8988T (cell line): ENCODE measurements at places on chromosomes 4 and X.
A peak's percentile ranks its signal among the peaks of the same experiment; 100 is the strongest.

- no peak for DNase-seq
These were observed 13.3 kb downstream of the CXCL2 start for GRCh38 chr4:74085669-74086068.

DNA sequence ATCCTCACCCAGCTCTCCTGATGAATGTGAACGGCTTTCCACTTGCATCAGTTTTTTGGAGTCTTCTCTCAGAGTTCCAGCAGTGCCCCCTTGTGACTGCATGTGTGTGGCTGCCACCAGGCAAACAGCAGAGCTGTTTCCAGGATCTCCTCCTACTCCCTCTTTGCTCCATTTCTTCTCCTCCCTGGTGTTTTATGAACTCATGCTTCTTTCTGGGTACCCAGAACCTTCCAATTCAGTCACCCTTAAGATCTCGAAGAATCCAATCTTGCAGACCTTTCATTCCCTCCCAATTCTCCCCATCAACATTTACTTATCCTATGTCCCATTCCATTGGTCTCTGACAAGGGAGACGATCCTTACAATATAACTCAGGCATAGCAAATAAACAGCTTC is 6.8 kb upstream of the TCEANC start:
- no peak for DNase-seq

GRCh38 chr4:139886798-139887197 is 221.2 kb downstream of the MGST2 start:
- DNase-seq: no peak

GRCh38 chr4:13171292-13172057 is 312.7 kb downstream of the RAB28 start:
- DNase-seq: no peak

DNA sequence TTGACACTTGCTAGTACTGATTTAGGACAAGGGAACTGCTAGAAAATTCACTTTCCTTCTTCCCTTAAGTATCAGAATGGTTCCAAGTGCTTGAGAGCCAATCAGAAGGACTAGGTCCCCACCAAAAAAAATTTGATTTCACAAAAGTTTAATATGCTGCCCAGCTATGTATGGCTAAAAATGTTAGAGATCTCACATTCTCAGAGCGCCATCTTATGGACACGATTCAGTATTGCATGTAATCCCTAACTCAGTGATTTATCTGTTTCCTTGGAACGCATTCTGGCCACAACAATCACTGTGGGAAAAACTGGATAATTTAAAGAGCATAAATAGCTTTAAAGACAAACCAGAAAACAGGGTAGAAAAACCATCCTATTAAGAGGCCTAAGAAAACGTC is 255.1 kb upstream of the GPC4 start:
- peak; percentile 29 for DNase-seq

DNA sequence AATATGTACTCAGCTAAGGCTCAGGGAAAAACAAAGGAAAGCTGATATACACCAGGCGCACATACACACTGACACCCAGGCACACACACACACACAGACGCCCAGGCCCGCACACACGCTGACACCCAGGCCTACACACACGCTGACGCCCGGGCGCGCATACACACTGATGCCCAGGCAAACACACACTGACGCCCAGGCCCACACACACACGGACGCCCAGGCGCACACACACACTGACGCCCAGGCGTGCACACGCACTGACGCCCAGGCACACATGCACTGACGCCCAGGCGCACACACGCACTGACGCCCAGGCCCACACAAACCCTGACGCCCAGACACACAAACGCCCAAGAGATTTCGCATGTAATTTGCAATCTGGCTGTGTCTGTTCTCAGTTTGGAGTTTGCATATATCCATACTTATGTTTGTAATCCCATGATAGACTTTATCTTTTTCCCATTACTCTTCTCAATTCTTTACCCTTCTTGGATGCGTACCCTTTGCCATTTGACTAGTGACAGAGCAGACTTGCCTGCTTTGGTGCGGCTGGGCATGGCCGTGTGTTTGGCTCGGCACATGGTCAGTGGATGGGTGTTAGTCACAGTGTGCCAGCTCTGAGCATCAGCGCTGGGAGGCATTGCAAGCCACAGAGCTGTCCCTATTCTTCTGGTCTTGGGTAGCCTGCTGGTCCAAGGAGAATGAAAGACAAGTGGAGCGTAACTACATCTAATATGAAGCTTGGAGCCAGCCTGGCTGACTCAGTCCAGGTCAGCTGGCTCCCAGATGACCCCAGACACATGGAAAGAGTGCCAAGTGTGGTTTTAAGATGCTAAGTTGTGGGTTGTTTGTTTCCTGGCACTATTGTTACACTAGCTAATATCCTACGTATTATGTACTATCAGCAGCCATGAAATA is 632.4 kb upstream of the ZFP42 start:
- no peak for DNase-seq

DNA sequence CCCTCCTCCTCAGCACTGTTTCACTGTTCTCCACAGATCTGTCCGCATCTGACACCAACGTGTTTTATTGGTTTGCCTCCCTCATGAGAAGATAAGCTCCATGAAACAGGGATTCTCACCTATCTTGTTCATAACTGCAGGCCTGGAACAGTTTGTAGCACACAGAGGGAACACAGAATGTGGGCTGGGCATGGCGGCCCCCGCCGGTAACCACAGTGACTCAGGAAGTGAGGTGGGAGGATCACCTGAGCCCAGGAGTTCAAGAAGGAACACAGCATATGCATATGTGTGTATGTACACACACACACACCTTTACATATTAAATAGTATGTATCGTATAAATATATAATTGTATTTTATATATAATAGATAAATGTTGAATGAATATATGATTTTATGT is 168.6 kb downstream of the AFAP1 start:
- DNase-seq: no peak

DNA sequence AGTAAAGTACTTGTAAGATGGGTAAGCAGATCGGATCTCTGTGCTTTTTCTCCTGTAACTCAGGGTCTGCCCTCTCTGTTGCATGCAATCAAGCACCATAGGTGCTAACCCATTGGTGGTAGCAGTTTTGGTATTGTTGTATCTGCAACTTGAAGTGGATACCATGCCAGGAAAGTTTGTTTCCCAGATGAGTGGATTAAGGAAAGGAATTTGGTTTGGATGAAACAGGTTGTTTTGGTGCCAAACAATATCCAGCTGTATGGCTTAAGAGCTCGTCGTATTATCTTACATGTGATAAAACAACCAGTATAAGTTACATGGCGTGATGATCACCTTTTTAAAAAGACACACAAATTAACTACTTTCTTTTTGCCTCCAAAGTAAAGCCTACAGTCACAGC is 280.9 kb upstream of the TENM3 start:
- DNase-seq: no peak

GRCh38 chr4:181966104-181966551 is 277.1 kb upstream of the TENM3 start:
- DNase-seq: no peak

DNA sequence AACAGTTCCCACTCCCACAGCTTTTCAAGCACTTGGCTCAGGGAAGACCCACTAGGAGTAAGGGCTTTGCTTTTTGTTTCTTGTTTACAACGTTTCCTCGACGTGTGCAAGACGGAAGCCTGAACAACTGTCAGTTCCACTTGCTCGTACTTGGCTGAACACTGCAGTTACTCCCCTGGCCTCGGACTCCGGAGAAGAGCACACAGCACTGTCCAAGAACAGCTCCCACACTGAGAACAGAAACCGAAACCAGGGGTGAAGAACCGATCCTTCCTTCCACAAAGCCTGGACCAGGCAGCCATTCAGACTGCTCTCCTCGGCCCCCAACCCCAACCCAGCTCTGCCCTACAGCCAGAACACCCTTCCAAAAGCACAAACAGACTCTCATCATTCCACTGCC is 25.5 kb downstream of the IRF2 start:
- no peak for DNase-seq

- DNase-seq: no peak
These were observed 242.5 kb upstream of the PRPS2 start for GRCh38 chrX:12548746-12549145.

DNA sequence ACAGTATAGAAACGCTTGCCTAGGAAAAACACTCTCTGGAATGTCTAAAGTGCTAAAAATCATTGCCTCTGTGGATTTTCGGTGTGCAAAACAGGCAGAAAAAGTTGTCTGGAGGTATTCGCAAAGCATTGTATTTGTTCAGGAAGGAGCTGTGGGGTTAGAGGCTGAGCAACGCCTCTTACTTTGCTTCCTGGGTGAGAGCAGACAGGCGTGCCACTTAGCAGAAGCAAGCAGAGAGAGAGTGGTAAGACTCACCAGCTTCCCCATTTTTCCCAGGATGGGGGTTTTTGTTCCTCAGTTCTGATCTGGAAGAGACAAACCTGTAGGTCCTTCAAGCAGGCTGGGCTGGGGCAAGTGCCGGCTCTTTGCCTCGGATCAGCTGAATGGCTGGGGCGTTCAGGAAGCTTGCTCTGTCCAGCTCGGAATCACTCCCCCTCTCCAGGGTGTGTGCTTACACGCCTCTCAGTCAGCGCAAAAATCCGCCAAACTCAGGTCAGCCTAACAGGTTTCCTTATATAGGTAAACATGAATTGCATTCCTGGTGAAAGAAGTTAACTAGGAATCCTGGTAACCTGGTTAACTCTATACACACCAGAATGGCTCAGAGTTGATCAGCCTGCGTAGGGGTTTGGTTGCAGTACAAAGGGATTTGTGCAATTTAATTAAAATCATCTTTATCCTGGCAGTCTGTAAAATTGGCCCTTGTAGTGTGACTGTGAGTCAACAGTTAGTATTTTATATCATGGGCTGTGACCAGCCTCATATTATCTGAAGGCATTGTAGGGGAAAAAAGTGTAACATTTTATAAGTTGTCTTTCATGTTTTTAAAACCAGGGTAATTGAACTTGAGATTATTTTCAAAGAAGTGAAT is 213.1 kb upstream of the MID1 start:
- no peak for DNase-seq

GRCh38 chr4:142778430-142778829 is 67.7 kb downstream of the INPP4B start:
- DNase-seq: no peak

DNA sequence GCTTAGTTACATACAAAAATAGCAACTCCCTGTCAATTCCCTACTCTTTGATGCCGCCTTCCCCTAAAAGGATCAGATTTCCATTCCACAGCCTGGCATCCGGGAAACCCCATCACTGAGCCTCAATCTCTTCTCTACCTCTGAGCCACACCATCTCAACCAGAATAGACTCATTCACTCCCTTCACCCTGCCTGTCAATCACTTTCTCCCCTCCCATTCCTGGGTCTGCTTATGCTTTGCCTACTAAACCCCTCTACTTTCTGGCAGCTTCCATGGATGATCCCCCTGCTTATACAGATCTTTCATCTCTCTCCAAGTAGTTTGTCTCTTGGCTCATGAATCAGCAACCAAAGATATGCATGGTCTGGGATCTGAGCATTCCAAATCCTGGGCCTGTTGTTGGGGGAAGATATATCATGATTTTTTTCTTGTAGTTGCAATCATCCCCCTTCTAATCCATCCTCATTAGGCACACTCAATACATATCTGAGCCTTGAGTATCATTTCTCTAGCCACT is 2.6 kb downstream of the AMER1 start:
- DNase-seq: no peak

DNA sequence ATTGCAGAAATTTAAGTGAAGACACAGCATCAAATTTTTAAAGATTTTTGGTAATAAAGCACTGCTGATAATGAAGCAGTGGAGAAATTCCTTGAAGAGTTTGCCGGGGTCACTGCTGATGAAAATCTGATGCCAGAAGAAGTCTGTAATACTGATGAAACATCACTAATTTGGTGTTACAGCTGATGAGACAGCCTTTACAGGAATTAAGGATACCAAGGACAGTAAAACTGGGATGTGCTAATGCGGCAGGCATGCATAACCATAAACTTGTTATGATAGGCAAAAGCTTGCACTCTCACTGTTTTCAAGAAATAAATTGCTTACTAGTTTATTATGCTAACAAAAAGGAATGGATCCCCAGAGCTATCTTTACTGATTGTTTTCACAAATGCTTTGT is 52.9 kb upstream of the VEGFC start:
- DNase-seq: no peak

DNA sequence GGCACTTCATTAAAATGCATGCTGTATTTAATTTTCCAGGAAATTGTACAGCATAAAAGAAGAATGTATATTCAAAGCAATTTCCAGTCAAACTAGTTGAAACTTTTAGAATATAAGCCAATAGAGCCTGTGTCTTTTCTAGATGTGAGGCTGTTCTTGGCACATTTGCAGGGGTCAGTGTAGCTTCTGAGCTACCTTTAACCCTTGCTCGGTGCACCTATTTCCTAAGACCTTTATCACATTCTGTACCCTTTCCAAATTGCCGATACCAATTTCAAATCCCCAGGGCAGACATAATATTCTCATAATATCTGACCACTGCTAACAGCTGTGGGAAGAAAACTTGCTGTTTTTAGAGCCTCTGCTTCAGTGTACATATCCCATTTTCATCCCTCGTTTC is 43.2 kb downstream of the DCAF8L2 start:
- no peak for DNase-seq

DNA sequence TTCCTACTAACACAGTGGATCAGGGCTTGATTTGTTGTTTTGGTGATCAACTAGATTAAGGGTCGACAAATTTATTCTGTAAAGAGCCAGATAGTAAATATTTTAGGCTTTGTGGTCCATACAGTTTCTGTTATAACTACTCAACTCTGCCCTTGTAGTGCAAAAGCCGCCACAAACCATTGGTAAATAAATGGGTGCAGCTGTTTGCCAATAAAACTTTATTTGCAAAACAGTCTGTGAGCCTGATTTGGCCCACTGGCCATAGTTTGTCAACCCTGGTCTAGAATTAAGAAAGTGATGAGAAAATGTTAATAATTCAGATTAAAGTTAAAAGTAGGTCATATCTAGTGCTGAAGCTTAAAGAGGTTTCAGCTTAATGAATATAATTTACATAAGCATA is 84.0 kb upstream of the TRIM2 start:
- no peak for DNase-seq

DNA sequence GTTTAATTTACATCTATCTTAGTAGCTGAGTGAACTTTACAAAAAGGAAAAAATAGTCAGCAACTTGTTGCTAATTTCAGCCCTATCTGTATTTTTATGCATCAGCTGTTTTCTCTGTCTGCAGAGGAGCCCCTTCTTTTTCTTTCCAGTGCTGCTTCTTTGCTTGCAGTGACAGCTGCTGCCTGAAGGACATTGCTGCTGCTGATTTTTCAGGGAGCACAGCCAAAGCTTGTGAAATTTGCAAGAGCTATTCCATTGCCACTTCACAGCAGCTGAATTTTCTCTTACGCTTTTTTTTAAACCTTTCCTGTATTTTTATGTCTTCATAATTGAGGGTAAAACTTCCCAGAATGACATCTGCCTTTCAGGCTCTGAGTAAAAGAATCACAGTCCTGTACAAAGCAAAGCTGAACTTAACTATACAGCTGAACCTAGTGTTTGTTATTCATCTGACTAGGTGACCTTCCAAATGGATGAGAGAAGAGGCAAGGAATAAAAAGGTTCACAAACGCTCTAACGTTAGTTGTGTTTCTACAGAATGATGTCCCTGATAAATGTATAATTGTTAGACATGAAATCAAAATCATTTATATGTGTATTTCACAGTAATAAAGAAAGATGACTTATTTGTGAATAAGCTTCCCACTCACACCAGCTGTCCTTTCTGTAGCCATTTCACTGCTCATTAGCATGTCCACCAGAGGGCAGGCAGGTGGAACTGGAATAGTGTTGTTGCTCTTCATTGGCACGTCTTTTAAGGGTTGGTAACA is 541.4 kb downstream of the ADGRL3 start:
- peak; percentile 8 for DNase-seq
